Activated CD8-positive, alpha-beta T cell treated with anti-CD3 and anti-CD28 coated beads, Interleukin-2, amount 10 ng/mL, durations not matched to agents 7 days and 5 days (primary cell): ENCODE measurements at places on chromosomes 7 and 10.

GRCh38 chr10:22934726-22935125 lies 6.9 kb downstream of the ARMC3 start:
- DNase-seq: no peak

DNA sequence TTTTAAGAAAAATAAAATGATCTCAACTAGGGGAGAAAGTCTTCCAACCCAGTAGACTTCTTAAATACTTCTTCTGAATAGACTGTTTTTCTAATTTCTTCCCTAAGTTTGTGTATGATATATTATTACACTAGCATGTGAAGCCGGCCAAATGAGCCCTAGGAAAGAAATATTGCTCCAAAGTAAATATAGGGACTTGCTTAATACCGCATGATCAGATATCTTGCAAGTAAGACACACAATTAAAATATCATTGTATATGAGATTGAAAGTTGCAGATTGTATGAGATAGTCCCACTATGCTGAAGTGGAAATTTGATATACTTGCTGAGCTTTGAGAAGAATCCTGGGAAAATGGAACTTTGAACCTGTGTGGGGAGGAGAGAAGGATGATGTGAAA lies 225.7 kb downstream of the BAMBI start:
- DNase-seq: no peak

DNA sequence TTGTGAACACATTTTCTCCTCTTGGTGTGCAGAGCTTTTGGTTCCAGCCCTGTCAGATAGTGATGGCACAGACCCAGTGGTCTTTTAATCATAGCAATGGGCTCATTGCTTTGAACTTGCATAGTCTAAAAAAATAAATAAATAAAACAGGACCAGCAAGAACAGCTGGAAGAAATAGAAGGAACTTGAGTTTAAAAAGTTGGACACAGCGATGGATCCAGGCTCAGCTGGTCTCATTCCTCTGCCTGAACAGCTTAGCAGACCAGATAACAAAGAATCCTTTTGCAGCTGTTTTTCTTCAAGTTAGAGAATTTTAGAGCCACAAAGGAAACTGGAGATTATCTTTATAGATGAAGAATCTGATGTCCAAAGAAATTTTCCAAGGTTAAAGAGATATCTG lies 1005.6 kb downstream of the LRMDA start:
- no peak for DNase-seq

DNA sequence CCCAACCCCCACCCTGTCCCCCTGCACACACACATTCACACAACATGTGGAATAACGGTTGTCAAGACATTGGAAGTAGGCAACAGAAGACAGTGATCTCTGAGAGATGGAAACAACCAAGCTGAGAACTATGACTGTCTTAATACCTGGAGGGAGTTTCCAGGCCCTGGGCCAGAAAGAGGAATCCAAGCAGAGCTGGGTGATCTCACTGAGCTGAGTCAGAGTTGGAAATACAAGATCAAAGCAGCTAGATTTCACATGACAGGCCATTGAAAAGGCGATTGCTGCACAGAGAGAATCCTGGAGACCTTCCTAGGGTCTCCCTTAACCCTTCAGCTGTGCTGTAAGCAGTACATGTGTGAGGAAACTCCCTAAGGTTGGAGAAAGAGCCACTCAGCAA lies 165.8 kb upstream of the PRSS1 start:
- DNase-seq: no peak

DNA sequence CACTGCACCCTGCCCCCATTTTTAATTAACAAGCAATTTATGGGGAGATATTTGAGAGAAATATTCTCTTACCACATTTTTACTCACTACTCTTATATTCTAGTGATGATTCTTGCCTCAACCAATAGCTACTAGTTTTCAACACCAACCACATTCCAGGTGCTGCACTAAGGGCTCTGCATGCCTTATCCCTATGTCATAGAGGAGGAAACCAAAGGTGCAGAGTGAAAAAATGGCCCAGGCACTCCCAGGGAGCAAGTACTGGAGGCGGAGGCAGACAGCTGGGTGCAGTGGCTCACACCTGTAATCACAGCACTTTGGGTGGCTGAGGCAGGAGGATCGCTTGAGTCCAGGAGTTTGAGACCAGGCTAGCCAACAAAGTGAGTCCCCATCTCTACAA lies 35.5 kb upstream of the TPST1 start:
- no peak for DNase-seq

DNA sequence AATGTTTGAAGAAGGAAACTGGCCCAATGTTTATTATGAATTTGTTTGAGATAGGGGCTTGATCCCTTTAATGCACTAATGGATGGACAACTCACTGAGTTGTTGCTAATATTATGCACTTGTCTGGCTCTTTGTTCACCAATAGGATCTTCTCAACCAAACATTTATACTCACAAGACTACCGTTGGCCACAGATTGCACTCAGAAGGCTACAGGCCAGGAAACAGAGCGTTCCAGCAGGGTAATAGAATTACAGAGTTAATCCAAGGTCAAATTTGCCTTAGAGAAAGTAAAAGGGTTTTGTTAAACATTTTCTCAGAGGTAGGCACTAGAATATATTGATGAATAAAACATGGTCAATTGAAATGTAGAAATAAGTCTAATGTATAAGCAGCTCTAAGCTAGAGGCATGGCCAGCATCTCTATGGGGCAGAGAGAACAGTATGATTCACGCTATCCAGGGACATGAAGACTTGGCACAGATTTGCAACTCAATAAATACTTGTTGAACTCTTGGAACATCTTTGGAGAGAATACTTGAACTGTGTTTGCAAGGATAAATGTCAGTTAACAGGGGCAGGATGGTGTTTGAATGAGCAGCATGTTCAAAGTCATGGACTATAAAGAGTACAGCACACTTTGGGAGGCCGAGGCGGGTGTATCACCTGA lies 606.9 kb downstream of the SORCS3 start:
- DNase-seq: no peak

DNA sequence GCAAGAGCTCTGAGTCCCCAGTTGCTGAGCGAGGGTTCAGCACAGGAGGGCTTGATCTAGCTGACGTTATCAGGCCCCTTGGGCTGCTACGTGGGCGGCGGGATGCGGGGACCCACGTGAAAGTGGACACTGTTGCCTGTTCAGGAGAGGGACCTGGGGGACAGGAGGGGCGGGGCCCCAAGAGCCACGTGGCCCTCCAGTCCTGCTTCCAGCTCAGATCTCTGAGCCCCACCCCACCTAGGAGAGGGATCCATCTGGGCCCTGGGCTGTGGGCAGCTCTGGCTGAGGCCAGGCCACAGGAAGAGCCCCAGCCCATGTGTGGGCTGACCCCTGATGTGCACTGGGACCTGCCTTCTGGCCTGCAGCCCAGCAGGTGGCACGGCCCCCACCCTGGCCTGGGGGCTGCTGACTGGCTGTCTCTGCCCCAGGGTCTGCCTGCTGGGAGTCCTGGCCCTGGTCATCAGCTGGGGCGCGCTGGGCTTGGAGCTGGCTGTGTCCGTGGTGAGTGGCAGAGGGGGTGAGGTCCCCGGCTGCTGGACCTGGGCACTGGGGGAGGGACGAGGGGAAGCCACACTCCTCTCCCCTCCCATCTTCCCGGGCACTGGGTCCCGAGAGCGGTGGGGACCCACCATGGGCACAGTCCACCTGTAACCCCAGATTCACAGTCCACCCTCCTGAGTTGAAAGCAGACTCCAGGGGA lies 17.5 kb downstream of the TTYH3 start:
- DNase-seq: no peak

- no peak for DNase-seq
These were observed 437.3 kb downstream of the CCSER2 start for GRCh38 chr10:84765656-84766055.

- DNase-seq: no peak
These were observed 49.3 kb downstream of the HIP1 start for GRCh38 chr7:75689246-75690099.

DNA sequence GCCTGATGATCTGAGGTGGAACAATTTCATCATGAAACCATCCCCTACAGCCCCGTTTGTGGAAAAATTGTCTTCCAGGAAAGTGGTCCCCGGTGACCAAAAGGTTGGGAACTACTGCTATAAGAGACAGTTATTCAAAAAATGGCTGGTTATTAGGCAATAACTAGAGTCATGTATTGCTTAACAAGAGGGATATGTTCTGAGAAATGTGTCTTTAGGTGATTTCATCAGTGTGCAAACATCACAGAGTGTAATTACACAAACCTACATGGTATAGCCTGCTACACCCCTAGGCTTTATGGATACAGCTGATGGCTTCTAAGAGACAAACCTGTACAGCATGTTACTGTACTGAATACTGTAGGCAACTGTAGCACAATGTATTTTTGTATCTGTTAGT lies 71.3 kb upstream of the CSTF2T start:
- no peak for DNase-seq

GRCh38 chr7:42575171-42575570 lies 336.7 kb downstream of the C7orf25 start:
- DNase-seq: no peak

GRCh38 chr7:143351060-143351459 lies 11.5 kb downstream of the FAM131B start:
- DNase-seq: no peak

DNA sequence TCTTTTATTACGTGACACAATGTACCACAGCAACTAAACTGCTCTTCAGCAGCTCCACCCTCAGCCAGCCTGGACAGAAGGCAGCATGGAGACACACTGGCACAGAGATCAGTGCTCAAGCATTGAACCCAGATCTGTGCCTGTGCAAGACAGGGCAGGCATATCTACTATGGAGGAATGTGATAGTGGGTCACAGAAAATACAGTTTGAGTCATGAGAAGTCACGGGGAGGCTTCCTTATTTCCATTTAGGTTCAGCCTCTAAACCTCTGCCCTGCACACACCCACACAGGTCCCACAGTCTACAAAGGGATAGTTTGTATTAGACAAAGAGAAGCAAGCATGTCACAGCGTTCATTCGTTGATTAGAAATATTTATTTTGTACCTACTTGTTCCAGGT lies 187.4 kb upstream of the AGR3 start:
- DNase-seq: no peak

DNA sequence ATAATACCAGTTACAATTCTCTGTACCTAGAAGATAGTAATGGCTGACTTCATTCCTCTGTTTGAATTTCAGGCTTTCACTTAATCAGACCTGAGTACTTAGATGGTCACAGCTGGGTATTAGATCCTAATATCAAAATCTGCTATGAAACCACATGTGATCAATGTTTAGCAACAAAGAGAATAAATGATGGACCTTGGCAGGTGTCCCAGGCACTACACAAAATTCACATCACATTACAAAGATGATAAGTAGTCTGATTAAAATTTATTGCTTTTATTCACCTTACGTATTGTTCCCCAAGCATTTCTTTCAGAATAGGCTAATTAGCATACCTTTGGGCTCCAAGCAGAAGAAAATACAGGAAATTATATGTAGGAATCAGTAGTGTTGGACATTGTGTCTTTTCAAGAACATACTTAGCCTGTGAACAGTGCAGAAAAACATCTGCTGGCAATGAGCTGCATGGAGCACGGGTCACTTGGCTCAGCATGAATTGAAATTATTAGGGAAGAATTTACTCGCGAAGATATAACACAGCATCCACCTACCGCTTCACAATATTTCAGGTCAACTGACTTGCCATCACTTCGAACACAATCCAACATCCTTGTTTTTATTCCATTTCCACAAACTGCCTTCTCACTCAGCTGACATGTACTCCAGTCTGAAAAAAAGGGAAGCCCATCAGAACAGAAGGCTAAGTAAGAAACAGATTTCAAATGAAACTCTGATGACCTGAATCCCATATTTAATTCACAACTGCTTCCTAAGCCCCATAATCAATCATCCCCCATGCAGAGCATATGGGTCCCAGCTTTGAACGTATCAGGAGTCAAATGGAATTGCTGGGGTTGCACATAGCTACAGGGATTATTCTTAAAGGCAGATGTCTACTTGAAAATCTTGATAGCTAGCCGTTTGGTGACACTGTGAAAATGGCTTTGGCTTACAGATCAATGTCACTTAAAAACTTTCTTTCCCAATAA lies 421.0 kb downstream of the THSD7A start:
- DNase-seq: no peak

DNA sequence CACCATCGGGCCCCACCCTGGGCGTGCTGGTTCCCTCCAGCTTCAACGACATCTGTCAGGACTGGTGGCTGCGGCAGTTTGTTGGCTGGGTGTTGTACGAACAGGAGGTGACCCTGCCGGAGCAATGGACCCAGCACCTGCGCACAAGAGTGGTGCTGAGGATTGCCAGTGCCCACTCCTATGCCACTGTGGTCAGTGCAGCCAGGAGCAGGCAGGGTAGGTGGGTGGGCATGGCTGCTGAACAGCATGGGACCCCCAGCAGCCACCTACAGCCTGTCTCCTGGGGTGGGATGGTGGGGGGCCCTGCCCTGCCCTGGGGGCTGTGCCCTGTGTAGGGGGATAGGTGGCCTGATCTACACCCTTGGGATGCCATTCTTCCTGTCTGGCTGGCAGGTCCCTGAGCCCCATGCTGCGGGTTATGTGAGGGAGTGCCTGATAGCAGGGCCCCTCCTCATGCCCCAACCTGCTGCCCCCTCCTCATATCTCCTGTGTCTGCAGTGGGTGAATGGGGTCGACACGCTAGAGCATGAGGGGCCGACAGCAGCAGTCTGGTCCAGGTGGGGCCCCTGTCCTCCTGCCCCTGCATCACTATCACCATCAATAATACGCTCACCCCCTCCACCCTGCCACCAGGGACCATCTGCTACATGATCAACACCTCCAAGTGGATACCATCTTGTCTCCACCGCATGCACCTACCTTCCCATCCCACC lies 56.9 kb downstream of the ZNF727 start:
- no peak for DNase-seq

- DNase-seq: peak; percentile 33
These were observed 1.3 kb upstream of the CUL1 start for GRCh38 chr7:148697256-148698006.

DNA sequence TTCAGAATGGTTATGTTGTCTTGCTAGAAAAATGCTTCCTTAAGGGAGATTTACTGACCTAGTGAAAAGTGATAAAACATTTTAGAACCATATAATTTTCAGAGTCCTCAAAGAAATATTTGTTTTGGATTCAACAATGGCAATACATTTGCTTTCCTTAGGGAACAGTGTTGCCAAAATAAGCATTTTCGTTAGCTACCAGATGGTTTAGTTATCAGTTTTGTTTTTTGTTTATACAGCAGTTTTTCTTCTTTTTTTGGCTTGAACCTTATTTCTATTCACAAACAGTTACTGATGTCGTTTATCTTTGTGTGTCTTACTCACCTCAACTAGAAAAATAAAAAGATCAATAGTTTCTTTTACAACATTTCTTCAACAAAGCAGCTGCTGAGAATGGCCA lies 48.6 kb downstream of the EXOC4 start:
- no peak for DNase-seq

DNA sequence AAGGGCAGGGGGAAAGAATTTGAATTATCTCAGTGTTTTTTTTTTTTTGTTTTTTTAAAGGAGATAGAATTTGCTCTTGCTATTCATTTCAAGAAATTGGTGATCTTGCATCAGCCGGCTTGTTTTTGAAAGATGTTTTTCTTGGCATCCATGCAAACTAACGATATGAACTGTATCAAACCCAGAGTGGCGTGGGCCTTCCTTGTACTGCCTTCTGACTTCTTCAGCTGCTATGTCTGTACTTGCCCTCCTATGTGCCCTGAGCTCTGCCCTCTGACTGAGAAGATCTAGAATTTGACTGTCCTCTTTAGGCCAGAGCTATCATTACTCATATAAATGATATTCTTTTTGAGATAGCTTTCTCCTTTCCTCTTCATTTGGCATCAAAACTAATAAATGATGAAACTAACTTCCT lies 183.1 kb downstream of the EXOC4 start:
- DNase-seq: no peak

- no peak for DNase-seq
These were observed 15.3 kb upstream of the PRKAR2B start for GRCh38 chr7:107029061-107029763.

- no peak for DNase-seq
These were observed 277.6 kb upstream of the BMPER start for GRCh38 chr7:33627741-33628140.
